ENCODE measurements at places on chromosomes 11 and 22. TPM values are rescaled to one million over a fixed set of nuclear protein-coding genes. Genes with fewer than 3 reads are reported as not detected.

DNA sequence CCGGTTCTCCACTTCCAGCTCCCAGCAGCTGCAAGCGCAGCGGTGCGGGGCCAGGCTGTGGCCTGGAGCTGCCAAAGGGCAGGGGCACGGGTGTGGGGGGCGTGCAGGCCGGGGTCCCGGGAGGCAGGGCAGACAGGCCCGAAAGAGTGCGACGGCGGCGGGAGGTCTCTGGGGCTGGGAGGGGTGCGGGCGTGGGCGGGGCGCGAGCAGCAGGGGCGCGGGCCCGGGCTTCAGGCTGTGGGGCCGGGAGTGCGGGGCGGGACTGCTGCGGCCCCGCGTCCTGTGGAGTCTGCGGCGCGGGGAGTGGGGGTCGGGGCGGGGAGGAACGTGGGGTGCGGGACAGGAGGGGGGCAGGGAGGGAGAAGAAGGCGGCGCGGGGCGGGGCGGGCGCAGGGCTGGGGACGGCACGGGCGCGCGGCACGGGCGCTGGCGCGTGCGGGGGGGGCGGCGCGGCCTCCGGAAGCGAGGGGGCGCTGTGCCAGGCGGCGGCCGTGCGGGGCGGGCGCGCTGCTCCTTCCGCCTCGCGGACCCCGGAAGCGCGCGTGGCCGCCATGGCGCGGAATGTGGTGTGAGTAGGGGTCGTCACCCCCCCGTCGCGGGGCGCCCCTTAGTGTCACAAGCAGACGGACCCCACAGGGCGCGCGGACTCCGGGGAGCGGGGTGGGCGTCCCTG lies at the start of gene MRPL23:
Gene MRPL23, plus strand, starts transcription at position 521 of the 673 bp plus-strand sequence. Its CDS starts 31 bp downstream, at position 552.
- peak; percentile 58 for DNase-seq

- DNase-seq, result no peak
These were observed 11.6 kb downstream of the IGF2 start for GRCh38 chr11:2127482-2128129.

DNA sequence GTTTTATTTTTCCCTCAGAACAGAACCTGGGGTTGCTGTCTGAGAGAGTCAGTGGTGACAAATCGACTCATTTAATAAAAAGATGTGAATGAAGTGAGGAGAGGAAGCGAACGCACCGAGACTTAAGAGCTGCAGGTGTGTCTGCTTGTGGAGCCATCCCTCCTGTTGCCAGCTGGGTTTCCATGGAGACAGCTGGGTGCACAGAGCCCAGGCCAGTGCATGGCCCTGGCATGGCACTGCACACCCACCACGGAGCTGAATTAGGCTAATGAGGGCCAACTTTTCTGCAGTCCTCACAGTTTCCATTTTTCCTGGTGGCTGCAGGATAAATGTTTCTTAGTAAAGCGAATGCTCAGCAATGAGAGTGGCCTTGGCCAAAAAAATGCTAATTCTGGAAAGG lies 750.2 kb downstream of the OPCML start:
- no peak for DNase-seq

DNA sequence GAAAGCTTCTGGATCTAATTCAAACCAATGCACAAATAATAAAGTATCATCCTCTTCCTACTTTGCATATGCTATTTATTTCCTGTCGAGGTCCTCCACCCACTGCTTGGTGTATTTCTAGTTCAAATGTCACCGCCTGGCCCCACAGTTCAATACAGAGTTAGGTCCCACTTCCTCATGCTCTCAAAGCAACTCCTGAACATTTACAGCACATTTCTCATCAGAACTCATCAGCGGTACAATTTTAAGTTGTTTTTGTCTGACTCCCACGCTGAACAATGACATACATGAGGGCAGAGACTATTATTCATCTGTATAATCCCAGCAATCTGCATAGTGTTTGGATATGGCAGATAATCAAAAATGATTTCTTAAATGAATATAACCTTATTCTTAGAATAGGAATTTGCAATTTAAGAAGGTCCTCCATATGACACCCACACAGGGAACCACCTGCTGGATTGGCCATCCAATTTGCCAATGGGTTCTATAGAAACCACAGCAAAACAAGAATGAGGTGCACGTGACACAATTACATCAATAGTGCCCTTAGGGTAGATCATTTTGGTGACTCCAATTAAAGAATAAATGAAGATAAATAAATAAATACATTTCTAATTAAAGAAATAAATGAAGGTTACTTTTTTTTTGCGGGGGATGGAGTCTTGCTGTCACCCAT lies 54.2 kb downstream of the SLC25A17 start:
- peak; percentile 11 for DNase-seq

DNA sequence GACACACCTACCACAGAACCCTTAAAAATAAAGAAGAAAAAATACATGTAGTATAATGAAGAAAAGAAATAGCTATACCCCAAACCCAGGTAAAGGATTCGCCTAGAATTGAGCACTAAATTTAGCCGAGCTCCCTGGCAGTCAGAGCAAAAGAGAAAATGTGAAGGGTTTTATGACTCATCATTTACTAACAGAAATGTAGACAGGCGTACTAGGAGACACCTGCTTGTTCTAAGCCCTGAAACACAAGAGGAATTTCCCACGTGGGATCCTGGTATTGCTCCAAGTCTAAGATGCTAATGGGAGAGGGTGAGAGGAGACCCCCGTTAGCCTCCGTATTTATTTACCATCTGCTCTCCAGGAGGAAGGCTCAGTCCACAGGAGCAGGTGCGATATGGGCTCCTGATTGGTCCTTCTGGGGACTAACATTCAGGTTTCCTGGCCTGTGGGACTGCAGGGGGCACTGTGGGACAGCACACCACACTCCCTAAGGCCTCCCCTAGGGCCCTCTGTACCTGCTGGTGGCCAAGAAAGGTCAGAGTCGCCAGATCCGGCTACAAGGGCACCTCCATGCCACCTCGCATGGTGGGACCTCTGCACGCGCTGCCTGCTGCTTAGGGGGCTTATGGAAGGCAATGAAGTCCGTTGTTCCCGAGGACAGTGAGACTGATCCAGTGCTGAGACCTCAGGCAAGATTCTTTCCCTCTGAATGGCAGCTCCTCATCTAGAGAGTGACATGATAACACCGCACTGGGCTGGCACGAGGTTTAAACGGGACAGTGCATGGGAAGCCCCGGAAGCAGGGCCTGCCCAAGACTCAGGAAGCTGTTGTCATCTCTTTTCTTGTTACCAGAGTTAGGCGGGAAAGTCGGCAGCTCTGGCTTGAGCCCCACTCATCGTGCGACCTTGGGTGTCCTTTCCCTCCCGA lies 25.8 kb downstream of the KCNC1 start:
- no peak for DNase-seq

MYBPC3 gene
- not detected for total RNA-seq

UPK3A gene
- not detected for total RNA-seq

CHEK2 gene
- total RNA-seq, result 9.2 TPM

CRYBB3 gene
- total RNA-seq, result not detected

PHOX2A gene
- total RNA-seq, result not detected

CDCA5 gene
- 0.64 TPM for total RNA-seq

Measured in CD4-positive, alpha-beta memory T cell (primary cell).